Stomach (tissue), 19 donors: ENCODE measurements at places on chromosomes 1 and 21. TPM values are rescaled to one million over a fixed set of nuclear protein-coding genes. Genes with fewer than 3 reads are reported as not detected.

Gene KCNA2
- total RNA-seq, result 0.87 TPM

Gene TMEM200B
- total RNA-seq, result not detected

Gene CA6
- not detected for total RNA-seq

Gene SEC16B
- total RNA-seq, result 32.1 TPM

Gene GREM2
- total RNA-seq, result 3.9 TPM

Gene DUSP12
- 1.8 TPM for total RNA-seq

Gene GPR61
- not detected for total RNA-seq

Gene VSIG8
- not detected for total RNA-seq

Gene LHX8
- not detected for total RNA-seq
